ENCODE measurements at places on chromosomes 2 and 18. TPM values are rescaled to one million over a fixed set of nuclear protein-coding genes. Genes with fewer than 3 reads are reported as not detected.

DNA sequence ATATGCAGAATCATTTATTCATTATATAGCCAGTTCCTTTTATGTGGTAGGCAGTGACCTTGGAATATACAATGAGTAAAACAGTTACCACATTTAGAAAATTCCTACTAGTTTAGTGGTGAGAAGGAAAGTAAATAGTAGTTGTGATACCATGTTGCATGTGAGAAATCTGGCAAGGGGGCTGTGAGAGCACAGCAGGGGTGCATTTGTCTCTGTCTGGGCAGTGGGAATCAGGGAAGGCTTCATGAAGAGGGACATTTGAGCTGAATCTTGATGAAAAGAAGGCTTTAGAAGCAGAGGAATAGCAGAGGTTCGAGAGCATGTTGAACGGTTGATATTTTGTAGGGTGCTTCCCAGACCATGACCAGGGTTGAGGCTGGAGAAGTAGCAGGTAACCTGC lies 78.7 kb downstream of the RAB3GAP1 start:
- no peak for DNase-seq

GRCh38 chr2:187580462-187581124 lies 26.4 kb upstream of the TFPI start:
- DNase-seq = no peak

DNA sequence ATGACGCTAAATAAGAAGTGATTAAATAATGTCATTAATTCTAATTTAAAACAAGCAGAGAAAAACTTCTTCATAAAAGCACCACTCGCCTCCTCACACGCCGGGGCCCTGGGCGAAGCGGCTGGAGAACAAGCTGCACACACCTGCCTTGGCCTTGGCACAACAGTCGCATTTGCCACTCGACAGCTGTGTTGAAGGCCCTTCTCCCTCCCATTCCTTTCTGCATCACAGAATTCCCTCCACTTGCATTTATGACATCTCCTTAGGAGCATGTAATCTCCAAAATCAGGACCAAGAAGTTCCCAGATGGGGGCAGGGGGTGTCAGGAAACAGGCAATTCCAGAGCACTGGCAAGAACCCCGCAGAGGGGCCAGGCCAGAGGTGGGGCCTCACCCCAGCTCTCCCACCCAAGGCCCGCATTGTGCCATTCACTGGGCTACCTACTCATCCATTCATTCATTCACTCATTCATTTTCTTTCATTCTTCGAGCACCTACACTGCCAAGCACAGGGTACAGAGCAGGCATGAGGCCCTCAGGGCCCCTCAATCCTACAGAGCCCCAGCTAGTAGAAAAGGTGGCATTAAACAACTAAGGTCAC lies 6.4 kb downstream of the HDAC4 start:
- DNase-seq = no peak

DNA sequence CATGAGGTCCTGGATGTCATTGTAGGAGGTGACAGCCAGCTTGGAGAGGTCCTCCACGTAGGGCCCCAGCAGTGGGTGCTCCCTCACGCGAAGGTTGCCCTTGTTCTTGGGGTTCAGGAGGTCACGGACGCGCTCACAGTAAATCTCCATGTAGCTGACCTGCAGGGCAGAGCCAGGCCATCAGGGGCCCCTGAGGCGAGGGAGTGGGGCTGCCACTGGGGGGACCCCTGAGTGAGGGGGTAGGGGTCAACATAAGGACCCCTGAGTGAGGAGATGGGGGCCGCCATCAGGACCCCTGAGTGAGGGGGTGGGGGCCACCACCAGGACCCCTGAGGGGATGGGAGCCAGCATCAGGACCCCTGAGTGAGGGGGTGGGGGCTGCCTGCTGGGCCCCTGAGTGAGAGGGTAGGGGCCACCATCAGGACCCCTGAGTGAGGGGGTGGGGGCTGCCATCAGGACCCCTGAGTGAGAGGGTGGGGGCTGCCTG lies 33.6 kb downstream of the KIF1A start:
- DNase-seq = no peak

DNA sequence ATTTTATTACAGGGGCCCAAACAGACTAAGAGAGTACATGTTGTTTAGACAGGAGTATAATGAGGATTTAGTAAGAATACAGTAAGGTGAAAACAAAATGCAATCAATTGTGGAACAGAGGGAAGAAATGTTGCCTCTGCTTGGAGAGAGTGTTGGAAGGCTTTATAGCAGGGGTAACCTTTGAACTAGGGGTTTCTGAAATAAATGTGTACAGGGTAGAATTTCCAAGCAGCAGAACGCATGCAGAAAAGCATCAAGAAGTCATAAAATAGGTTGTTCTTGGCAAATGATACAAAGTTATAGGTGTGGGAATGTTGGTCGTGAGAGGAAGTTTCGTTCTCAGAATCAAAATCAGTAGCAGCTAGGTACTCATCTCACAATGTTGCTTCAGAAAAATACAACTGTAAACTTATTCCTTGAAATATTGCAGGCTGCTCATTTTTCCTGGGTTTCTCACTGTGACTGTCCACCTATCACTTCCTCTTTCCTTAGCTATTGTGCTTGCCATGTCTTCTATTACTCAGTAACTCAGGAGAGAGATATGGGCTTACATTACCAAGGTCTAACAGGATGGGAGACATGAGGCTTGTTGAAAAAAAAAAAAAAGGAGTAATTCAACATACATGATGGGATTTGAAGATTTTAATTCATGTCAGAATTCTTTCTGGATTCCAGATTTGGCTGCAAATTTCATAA lies 17.1 kb upstream of the HNMT start:
- no peak for DNase-seq

- no peak for DNase-seq
These were observed 24.9 kb downstream of the CIDEA start for GRCh38 chr18:12278741-12279682.

GRCh38 chr2:195543063-195543462 lies 114.0 kb upstream of the SLC39A10 start:
- DNase-seq = no peak

GRCh38 chr18:58103339-58103985 lies 59.4 kb downstream of the NEDD4L start:
- DNase-seq = no peak

DNA sequence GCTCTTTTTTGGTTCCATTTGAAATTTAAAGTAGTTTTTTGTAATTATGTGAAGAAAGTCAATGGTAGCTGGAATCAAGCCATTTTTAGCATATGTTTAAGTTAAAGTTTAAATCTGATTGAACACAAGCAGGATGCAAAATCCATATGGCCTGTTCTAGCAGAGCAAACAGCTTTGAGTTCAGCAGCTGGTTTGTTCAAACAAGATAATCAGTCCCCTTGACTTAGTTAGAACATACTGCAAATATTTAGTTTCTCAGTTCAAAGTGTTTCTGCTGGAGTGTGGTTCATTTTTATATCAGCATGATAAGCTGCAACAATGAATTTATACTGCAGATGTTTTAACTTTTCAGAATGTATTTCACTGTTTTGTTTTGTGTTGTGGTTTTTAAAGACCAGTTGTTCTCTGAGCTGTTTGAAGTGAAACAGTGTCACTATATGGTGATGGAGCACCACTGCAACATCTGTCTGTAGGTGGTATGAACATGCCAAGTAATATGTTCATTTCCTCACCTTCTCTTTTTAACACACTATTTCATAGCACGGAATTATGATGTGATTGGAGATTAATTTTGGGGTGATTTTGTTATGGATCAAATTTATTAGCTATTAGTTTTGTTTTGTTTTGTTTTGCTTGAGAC lies 125.3 kb downstream of the COL4A4 start:
- DNase-seq = no peak

DNA sequence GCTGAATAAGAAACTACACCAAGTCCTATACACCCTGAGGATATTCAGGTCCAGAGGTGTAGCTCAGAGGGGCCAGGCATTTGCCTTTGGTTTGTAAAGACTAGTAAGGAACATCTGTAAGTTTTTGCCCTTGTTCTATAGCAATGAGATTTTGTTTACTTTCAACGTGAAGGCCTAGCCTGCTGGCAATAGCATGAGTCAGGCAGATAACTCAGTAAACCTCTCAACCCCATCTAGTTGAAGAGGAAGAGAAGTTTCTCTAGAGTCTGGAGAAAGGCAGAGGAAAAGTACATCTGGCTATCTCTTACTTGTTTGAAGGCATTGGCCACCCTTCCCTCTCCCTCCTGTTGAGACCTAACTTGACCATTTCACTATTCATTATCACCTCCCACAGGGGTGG lies 70.3 kb upstream of the ZNF521 start:
- no peak for DNase-seq

DNA sequence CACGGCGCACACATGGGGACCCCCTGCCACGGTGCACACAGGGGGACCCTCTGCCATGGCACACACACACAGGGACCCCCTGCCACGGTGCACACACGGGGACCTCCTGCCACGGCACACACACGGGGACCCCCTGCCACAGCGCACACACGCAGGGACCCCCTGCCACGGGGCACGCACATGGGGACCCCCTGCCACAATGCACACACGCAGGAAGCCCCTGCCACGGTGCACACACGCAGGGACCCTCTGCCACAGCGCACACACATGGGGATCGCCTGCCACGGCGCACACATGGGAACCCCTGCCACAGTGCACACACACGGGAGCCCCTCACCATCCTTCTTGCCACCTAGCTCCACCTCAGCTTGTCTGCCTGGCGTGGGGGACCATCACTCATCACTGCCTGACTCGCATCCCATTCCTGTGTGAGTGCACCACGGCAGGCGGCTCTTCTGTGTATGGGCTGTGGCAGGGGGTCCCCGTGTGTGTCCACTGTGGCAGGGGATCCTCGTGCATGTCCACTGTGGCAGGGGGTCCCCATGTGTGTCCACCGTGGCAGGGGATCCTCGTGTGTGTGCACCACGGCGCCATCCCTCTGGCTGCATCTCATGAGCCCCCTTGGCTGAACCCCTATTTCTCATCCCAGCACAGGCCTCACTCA lies 206.7 kb downstream of the EIPR1 start:
- no peak for DNase-seq

DNA sequence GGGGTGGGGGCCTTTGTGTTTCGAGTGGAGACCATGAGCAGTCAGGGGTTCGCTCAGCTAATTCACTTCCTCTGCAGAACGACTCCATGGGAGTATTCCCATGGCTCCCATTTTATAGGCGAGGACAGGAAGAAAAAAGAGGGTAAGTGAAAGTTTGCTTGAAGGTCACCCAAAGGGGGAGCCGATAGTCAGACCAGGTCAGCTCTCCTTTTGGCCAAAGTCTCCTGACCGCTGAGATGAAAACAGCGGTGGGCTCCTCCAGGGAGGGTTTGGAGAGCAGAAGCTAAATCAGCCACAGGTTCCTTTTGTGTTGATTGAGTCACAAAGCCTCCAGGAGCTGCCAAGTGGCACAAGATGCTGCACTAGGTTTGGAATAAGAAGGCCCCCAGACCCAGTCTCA lies 34.1 kb upstream of the CTAGE1 start:
- no peak for DNase-seq

GRCh38 chr2:164560181-164560792 lies 61.0 kb downstream of the GRB14 start:
- no peak for DNase-seq

DNA sequence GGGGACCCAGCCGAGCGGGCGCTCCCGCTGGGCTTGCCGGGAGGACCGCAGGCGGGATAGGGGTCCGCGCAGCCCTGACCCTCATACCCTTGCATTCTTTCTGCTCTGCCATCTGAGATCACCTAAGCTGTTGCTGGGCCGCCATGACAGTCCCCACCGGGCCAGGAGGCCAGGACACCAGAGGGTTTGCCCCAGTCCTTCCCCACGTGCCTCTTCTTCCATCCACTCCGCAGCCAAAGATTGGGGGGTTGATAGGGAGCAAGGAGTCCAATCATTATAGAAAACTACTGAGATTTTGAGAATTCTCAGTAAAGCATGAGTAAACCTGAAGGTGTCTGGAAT lies 453 bp upstream of the GRB14 start:
- DNase-seq = no peak

DNA sequence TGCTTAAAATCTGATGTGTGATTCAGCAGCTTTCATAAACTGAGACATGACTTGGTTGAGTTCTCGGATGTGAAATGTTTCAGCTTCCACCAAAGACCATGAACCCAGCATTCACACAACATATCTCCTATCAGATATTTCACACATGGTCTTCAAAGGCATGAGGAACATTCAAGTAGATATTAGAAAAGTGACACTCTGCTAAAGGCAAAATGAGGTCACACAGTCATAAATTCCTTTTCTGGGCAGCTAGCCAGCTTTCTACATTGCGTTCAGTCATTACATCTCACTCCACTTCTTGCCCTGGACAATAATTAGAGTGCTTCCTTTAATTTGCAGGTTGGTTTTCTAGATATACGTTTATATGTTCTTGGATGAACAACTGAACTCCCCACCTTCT lies 96.7 kb downstream of the GAREM1 start:
- no peak for DNase-seq

DNA sequence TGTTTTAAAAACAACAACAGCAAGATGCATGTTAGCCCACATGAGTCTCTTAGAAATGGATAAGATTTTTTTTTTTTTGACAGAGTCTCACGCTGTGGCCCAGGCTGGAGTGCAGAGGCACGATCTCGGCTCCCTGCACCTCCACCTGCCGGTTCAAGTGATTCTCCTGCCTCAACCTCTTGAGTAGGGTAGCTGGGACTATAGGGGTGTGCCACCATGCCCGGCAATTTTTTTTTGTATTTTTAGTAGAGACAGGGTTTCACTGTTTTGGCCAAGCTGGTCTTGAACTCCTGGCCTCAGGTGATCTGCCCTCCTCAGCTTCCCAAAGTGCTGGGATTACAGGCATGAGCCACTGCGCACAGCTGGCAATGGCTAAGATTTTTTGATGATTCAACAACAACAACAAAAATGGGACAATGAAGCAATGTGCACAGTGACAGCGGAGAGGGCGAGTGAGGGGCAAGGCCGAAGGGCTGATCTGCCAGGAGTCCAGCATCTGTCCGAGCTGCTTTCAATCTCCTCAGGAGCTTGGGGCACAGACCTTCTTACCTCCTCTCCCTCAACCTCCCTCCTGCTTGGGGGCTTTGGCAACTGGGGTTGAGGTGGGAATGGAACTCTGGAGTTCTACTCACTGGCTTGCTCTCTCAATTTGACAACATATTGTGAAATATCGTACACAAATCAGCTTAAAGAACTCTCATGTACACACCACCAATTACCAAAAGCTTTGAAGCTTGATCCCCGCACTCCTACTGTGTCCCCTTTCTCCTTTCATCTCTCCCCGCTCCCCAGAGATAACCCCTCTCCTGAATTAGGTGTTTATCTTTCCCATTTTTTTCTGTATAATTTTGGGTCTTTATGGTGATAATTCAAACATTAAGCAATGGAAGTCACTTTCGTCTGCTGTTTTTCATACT lies 3.4 kb downstream of the ABCG8 start:
- no peak for DNase-seq

DNA sequence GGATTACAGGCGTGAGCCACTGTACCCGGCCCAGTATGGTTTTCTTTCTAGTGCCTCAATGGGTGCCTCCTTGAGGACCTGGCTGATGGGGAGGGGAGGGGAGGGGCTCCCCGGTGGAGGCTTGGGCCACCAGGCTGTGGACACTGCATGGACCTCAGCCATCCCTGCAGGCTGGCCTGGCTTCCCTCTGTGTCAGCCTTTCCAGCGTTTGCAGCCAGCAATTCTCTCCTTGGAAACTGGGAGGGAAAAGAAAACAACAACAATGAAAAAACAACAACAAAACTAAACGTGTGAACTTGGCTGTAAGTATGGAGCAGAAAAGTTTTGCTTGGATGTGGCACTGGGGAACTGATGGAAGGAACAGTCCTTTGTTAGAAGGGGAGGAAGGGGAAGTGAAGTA lies 159.3 kb downstream of the GLI2 start:
- no peak for DNase-seq

OTOF gene
- not detected for total RNA-seq

NTSR2 gene
- total RNA-seq = not detected

LYG1 gene
- not detected for total RNA-seq

MRO gene
- total RNA-seq = 0.82 TPM

ABHD1 gene
- total RNA-seq = not detected

CD8A gene
- total RNA-seq = 1.6 TPM

SERPINB8 gene
- total RNA-seq = 32.4 TPM

LAMA3 gene
- 46.0 TPM for total RNA-seq

IRS1 gene
- total RNA-seq = 12.1 TPM

DCC gene
- total RNA-seq = not detected

All from esophagus squamous epithelium (tissue), 5 donors.